ENCODE measurements at places on chromosomes 6 and 20.

DNA sequence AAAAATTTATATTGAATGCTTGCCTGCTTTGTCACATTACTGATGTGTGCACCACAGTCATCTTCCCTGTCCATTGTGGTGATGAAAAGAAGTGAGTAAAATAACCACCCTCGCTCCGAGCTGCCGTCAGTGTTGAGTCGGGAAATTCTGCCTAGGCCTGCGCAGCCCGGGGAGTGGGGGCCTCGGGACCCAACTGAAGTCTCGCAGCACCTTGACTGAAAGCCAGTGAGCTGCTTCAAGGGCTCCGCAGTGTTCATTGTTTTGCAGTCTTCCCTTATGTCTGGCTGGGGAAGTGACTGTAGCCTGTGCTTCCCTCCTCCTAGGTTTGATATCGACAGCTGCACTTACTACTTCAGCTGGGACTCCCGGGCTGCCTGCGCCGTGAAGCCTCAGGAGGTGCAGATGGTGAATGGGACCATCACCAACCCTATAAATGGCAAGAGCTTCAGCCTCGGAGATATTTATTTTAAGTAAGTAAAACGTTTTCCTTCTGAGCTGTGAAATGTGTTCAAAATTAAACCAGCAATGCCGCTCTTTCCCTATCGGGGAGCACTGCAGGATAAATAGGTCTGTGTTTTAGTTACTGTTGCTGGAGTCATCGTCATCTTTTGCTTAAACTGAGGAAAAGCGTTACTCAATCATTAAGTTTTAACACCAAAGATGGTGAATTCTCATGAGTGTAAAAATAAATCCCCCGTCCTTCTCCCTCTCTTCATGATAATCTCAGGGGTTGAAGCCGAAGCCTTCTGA lies 32.7 kb upstream of the SLC22A1 start:
- DNase-seq, result no peak

- DNase-seq, result no peak
Measured at GRCh38 chr6:441126-441920, 49.8 kb downstream of the IRF4 start.

DNA sequence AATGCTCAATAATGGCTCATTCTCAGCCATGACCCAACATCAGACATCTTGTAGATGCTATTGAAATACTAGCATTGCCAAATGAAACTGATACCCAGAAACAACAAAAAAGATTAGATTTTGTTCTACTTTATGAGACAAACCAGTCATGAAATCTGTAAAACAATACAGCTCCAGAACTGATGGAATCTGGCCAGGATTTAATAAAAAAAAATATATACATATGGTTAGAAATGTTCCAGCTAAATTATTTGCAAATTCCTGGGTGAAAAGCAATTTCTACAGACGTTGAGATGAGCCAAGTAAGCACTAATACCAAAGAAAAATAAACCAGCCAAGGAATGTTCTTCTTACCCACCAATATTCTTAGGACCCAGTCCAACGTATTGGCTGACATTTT lies 201.3 kb downstream of the EPHA7 start:
- no peak for DNase-seq

DNA sequence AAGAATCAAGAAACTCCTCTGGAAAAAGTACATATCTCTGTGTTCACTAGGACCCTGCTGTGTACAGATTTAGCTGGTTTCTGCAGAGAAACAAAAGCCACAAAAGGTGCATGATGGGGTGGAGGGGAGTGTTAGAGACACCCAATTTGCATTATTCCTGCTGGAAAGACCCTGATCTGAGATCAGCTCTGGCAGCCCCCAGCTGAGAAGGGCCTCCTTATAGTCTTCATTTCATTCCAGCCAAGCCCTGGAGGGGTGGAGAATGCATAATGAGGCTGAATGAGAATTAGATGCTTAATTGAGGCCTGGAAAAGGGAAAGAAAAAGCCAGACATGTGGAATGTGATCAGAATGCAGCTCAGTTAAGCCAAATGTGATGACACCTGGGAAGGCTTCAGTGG lies 545.6 kb downstream of the KIF16B start:
- no peak for DNase-seq

- DNase-seq, result no peak
Measured at GRCh38 chr6:42171813-42172581, 1.2 kb upstream of the GUCA1A start.

- peak; percentile 98 for DNase-seq
Measured at GRCh38 chr6:138465007-138465645, 34.2 kb downstream of the NHSL1 start.

DNA sequence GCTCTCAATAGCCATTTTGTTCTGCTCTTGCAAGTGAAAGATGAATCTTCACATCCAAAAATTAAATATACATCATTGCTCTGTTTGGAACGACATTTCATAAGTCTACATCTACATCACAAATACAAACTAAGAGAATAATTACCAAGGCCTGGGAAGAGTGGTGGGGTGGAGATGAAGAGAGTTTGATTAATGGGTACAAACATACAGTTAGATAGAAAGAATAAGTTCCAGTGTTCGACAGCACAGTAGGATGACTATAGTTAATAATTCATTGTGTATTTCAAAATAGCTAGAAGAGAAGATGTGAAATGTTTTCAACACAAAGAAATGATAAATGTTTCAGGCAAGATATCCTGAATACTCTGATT lies 38.0 kb upstream of the CAP2 start:
- no peak for DNase-seq

- no peak for DNase-seq
Measured at GRCh38 chr20:16701296-16701695, 28.5 kb upstream of the SNRPB2 start.

DNA sequence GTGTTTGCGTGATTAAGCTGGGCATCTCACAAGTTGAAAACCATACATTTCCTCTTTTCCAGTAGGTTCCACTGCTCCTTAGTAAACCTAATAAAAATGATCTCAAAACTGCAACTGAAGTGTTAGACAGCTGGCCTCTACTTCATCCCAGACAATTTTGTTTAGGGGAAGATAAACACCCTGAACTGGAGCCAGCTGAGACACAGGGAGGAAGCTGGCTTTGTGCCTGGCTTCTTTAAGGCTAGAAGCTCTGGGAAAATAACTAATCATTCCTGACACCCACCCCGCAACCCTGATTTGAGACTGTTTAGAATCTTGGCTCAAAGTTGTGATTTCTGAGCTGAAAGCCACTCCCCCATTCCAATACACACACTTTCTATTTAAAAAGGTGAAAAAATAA lies 11.6 kb downstream of the PTPRT start:
- no peak for DNase-seq

- no peak for DNase-seq
Measured at GRCh38 chr6:16420337-16420714, 181.9 kb downstream of the GMPR start.

- DNase-seq, result no peak
Measured at GRCh38 chr20:18694071-18694470, 106.2 kb downstream of the DTD1 start.
